ENCODE measurements at places on chromosomes 3 and 15.

GRCh38 chr3:55156851-55157650 lies 229.2 kb upstream of the LRTM1 start:
- DNase-seq, result no peak

DNA sequence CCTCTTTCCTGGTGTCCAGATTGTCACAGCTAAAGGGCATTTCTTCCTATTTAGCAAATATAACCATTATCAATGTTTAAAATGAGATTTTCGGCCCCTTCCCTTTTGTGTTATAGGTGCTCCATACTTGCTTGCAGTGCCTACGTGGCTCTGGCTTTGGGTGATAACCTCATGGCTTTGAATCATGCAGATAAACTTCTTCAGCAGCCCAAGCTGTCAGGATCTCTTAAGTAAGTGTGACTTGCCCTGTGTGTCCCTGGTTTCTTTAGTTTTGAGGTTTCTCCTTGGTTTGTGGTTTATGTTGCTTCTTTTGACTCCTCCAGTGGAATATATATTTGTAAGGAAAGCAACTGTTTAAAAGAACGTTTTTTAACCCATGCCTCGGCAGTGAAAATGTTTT lies 58.5 kb upstream of the TRIM71 start:
- DNase-seq, result no peak

DNA sequence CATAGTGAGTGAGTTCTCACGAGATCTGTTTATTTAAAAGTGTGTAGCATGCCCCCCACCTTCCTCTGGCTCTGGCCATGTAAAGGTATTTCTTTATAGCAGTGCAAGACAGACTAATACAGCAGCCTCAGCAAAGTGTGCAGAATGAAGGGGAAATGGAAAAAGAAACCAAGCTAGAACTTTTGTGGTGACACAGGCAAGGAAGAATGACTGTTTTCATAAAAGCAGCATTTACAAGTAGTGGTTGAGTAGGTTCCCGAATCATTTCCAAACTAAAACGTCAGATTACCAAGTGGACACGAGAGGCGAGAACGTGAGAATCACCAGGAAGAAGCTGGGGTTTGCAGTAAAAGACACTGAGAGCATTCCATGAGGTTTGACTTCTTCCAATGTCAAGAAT lies 100.2 kb upstream of the AKAP13 start:
- DNase-seq, result no peak

- no peak for DNase-seq
These were observed 20.8 kb upstream of the CAPN3 start for GRCh38 chr15:42338500-42338899.

DNA sequence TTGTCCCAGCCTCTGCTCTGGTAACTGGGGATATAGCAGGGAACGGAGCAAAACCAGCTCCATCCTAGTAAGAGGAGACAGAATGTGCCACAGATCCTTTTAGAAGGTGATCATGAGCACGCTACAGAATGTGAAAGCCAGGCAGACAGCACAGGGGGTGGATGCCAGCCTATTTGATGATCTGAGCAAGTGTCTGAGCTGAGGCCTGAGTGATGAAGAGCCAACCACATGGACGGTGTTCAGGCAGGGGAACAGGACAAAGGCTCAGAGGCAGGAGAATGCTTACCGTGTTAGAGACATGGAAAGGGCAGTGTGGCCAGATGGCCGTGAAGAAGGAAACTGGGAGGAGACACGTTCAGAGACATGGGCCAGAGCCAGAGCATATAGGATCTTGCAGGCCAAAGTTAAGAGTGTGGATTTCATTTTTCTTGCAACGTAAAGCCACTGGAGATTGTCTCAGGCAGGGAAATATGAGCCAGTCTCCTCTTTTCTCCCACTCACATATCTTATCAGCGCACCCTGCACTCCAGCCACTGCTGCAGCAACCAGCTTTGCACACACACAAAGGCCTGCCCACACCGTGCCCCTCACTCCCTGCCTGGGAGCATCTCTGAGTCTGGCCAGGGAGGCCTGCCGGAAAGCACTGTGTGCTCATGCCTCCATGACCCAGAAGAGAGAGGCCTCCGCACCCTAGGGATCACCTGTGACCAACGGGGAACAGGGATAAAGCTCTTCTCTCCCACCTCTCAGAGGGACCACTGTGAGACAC lies 20.1 kb downstream of the RAB43 start:
- DNase-seq, result no peak

DNA sequence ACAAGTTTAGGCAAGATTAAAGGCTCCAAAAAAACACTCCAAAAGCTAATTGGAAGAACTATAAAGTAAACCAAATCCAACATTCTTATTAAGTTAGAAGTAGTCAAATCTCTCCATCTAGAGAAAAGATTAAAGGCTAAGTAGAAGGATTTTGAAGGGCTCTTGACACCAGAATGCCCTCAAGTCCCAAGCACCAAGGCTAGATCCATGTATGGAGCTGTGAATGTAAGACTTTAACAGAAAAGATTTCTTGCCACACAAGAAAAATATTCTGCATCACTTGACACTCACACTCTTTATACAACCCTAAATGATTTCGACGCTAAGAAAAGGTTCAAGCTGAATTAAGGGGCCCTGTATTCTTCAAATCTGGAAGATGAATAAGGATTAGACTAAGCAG lies 345.2 kb downstream of the VGLL3 start:
- DNase-seq, result no peak

GRCh38 chr3:113241292-113242095 lies 30.1 kb downstream of the BOC start:
- DNase-seq, result no peak

All from activated CD4-positive, alpha-beta T cell treated with anti-CD3 and anti-CD28 coated beads for 24 hours (primary cell).